D721Med (cell line): ENCODE measurements at places on chromosomes 11 and 22.

- DNase-seq, result peak; percentile 76
These were observed 663 bp upstream of the LARGE2 start for GRCh38 chr11:45921561-45922424.

DNA sequence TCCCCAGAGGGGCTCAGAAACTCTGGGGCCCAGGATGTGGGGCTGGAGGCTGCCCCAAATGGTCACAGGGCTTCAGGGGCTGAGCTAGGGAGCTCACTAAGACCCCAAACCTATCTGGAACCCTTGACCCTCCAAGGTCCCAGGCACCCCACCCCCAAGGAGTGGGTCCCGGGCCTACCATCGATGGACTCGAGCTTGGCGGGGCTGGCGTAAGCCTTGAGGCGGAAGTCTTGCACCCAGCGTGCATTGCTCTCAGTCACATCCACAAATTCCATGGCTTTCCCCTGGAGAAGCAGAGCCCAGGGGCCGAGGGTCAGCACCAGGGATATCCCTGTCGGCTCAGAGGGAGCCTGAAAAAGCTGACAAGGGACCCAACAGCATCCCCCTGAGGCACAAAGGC, 3.5 kb downstream of the GATD1 start:
- DNase-seq, result no peak

DNA sequence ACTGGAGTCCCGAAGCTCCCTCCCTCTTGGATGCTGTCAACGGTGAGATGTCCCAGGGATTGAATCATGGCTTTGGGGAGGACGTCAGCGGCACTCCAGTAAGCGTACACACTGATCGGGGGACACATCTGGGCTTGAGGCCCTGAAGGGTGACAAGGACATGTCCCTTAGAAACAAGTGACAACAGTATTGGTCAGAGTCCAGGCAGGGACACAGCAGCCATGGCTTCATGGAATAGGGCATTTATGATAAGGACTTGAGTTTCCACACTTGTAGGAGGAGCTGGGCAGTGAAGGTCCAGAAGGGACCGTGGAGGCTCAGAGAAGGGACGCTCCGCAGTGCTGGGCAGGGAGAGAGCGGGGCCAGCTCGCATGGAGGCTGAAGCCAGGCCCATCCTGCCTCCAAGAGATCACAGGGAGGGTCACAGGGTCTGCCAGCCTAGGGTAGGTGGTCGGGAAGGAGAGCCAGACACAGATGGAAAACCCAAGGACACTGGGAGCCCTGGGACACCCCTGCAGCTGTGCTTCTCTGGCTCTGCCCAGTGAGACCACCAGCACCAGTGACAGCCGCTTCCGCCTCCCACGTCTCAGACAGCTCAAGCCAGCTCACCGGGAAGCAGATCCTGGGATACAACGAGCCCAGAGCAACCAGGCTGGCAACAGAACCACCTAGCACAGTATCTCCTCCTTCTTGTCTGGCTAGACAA, 22.9 kb upstream of the RFPL3 start:
- no peak for DNase-seq

- DNase-seq, result no peak
These were observed 251.0 kb downstream of the DCDC1 start for GRCh38 chr11:31118566-31118965.

DNA sequence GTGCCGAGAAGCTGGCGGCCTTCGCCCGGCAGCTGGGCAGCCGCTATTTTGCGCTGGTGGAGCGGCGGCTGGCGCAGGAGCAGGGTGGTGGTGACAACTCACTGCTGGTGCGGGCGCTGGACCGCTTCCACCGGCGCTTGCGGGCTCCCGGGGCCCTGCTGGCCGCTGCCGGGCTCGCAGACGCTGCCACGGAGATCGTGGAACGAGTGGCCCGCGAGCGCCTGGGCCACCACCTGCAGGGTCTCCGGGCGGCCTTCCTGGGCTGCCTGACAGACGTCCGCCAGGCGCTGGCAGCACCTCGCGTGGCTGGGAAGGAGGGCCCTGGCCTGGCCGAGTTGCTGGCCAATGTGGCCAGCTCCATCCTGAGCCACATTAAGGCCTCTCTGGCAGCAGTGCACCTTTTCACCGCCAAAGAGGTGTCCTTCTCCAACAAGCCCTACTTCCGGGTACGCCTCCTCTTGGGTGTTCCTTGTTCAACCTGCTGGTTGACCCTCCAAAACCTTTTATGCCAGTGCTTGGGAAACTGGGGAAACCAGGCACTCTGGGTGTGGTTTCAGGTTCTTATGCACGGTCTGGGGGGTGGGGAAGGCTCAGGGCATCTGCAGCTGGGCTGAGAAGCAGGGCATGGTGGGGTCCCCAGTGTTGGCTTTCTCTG, 3.1 kb upstream of the TM7SF2 start:
- no peak for DNase-seq

GRCh38 chr22:44582016-44582415, 84.0 kb upstream of the RTL6 start:
- DNase-seq, result no peak

DNA sequence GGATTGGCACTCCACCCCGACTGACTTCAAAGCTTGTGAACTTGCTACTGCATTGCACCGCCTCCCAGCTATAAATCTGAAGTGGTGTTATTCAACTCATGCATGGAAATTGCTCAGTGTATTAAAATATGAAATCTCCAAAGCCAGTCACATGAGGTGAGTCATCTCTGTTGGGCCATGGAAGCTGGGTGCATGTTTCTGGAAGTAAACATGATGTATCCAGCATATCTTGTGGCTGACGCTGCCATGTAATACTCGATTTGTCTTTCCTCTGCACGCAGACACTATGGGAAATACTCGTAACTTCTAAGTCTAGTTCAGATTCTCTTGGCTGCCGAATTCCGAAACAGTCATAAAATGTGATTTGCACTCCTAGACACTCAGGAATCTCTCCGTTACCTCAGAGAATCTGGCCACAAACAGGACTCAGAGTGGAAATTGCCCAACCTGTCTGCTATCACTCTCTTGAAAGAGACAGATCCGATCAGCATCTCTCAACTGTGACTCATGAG, 154.9 kb upstream of the MPPED2 start:
- DNase-seq, result no peak

- no peak for DNase-seq
These were observed 141.6 kb upstream of the RASSF10 start for GRCh38 chr11:12867531-12867930.

GRCh38 chr11:123180166-123180565, 14.9 kb downstream of the CLMP start:
- DNase-seq, result no peak

DNA sequence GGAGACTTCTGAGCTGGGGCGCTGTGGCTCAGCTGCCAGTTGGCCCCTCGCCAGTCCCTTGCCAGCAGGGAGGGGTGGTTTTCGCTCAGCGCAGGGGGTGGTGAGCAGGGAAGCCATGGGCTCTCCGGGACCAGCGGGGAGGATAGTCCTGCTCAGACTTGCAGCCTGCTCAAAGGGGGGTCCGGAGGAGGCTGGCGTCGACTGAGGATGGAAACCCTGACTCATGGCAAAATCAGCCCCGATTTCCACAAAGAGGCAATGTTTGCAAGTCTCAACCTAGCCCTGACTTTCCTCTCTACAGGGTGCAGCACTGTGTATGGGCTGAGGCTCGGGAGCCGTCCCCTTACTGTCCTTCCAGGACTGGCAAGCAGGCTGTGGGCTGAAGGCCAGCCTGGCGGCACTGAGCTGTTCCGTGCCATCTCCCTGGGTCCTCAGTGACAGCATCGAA, 35.1 kb downstream of the FBLN1 start:
- DNase-seq, result no peak

DNA sequence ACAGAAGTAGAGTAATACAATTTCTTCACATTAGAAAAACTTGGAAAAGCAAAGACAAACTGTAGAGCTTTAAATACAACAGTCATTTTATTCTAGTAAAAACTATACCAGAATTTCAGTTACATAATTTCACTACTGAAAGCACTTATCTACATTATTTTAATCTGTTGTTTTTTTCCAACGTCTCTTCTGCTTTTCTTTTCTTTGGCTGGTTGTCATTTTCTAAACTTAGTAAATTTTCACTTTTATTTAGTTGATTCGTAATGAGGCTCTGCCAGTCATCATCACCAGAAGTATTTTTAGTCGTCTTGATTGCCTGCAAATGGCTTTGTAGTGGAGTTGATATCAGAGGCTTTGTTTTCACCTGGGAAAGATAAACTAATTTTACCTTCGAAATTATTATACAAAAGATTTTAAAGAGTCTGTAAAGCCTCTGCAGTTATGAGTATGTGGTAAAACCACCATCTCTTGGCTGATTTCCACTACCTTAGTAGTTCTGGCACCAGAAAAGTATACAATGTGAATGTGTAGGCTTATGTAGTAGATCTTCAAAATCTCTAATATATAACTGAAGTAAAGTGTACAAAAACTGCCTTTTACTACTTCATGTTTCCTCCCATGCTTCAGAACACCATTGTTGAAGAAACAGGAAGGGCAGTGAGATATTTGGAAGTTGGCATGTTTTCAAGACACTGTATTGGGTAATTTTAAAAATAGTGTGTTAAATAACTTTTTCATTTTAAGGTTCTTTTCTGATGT, 19.2 kb downstream of the EIF3M start:
- DNase-seq, result no peak

DNA sequence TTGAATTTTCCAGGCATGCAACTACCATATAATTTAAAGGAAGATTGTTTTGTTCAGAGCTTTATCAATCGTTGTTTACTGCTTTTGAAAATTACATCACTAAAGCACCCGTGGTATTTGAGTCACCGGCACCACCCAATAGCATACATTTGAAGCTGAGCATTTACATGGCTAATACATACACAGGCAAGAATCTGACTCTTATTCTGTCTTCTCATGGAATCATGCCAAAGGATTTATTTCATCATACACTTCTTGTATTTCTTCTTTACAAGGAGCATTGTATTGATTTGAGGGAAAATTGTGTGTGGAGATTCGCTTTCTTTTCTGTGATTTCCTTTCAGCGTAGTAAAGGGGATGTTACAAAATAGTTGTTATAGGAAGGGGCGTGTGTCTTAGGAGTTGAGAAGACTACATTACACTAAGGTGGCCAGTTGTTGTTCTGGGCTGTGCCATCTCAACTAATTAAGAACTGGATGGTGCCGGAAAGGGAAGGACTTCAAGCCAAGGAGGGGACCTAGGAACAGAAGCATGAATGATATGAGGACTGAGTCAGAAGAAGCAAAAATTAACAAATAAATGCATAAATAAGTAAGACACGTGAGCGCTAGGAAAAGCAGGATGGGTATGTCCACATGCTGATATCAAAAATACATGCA, 12.9 kb upstream of the CD3E start:
- no peak for DNase-seq

DNA sequence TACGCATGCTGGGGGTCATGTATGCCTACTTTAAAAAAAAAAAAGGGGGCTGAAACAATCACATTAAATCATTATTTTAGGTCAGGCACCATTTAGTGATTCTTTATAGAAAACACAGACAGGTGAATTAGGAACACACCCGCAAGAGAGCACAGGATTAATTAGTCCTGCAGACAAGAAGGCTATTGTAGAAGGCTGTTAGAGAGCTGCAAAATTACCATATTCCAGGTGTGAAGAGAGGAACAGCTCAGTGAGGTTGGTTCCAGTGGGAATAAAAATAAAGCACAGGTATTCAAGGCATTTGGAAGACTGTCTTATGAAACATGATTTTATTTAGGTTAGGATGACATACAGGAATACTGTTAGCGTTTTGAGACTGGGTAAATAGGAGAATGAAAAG, 649.1 kb downstream of the OPCML start:
- DNase-seq, result no peak

DNA sequence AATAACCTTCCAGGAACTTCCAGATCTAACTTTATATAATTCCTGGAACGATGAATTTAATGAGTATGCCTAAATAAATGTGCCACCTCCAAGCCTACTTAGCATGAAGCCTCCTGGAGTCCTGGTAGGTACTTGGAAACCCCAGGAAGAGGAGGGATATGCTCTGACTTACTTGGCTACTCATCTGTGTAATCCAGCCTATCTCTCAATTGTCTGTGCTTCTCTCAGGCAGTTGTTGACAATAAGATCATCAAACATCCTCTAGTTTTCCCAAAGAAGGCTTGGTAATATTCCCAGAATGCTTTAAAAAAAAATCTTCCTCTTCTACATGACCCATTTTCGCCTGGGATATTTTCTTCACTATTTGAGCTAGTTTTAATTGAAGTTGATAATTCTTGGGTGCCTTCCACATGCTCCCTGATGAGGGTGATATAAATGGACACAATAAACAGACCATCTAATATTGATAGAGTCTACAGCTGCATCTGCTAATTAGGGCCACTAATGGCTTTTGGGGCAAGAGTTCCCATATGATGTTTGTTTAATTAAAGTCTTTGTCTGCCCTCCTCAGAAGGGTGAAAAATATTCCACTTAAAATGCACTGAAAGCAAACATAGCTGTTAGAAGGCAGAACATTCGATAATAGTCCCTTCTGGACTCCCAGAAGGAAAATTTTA, 75.5 kb upstream of the RAB38 start:
- DNase-seq, result no peak

DNA sequence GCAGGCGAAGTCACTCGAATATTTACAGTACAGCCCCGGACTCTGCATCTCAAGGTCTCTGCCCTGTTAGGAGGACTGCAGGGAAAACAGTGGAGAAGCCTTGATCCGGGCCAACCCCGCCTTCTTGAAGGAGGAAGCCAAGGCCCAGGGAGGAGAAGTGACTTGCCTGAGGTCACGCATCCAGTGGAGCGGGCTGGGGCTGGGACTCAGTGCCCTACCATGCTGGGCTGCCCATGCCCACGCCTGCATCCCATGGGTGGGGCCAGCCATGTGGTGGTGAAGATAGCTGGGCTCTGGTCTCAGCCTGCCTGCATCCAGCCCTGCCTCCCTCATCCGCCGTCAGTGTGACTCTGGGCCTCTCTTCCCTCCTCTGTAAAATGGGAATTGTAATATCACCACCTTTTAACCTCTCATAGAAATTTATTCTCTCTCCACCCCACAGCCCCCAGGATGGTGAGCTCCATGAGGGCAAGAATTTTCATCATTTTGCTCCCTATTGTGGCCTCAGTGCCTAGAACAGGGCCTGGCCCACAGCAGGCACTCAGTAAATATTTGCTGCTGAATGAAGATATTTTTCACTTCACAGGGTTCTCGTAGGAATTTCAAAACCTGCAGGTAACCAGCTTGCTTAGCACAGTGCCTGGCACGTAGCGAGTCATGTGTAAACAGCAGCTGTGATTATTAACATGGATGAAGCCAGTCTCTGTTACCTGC, 57.3 kb downstream of the OTOG start:
- DNase-seq, result no peak

- DNase-seq, result no peak
These were observed 37.3 kb upstream of the TECTA start for GRCh38 chr11:121063728-121064127.

DNA sequence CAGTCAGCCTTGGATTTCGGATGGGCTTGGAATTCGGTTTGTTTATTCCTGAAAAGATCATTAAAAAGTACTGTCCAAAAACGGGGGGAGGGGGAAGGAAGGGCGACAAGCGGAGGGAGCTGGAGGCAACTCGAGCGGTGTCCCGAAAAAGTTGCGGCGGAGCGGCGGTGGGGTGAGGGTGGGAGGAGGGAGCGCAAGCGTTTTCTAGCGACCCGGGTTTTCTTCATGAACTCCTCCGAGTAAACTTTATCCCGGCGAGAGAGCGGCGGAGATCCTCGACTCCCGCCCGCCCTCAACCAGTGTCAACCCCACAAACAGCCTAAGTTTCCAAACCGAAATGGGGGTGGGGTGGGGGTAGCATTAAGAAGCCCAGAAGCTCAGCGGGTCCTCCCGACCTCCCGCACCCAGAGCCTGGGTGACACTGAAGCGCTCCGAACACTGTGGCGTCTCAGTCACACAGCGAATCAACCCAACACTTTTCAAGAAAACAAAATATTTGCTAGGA, 133.0 kb upstream of the C11orf58 start:
- DNase-seq, result no peak
